GM12864 (cell line): ENCODE measurements at places on chromosomes 1 and 21.
A peak's percentile ranks its signal among the peaks of the same experiment; 100 is the strongest.

GRCh38 chr21:45330075-45330781 lies 42.5 kb upstream of the POFUT2 start:
- DNase-seq: no peak

DNA sequence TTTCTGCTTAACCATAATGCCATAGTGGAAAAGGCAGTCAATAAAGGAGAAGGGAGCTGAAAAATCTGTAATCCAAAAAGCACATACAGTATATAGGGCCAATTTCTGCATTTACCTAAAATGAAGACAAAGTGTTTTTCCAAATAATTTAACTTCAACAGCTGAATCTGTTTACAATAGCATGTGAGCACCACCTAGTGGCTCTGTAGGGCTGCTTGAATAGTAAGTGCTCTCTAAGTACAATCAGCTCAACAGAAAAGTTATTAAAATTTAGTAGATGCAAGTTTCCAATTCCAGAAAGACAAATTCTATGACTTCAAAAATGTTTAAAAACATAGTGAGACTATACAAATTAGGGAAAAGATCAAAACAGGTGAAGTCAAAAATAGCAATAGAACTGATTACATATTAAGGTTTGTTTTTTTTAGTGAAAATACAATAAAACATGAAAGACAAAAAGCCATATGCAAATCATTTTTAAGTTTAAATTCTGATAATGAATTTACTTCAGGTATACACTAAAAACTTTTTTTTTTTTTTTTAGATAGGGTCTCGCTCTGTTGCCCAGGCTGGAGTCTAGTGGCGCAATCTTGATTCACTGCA lies 220.0 kb downstream of the SETD4 start:
- peak; percentile 52 for DNase-seq

DNA sequence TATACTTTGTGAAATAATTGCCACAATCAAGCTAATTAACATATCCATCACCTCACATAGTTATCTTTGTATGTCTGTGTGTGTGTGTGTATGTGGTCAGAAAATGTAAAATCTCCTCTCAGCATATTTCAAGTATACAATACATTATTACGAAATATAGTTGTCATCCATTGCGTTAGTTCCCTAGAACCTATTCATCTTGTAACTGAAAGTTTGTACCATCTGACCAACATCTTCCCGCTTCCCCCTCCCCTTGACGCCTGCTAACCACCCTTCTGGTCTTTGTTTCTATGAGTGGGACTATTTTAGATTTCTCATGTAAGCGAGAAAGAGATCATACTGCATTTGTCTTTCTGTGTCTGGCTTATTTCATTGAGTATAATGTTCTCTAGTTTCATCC lies 455.3 kb downstream of the KCNT2 start:
- DNase-seq: no peak

- no peak for DNase-seq
Observed at GRCh38 chr21:15472108-15473040, 257.4 kb upstream of the USP25 start.
